ENCODE measurements at places on chromosomes 7 and 10.

DNA sequence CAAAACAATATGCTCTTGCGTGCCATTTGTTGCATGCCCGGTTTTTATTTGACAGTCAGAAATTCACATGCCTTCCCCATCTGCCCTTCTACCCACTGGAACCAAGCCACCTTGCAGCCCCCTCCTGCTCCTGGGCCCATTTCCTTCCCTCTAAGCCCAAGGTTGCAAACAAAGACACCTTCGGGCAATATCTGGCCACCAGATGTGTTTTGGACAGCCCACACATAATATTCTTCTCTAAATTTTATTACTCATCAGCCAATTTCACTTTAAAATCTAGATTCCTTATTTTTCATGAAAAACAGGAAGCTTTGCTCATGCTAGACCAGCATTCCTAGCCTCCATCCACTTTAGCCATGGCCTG, 18.2 kb upstream of the C10orf105 start:
- no peak for DNase-seq

GRCh38 chr7:92839901-92840300, 3.5 kb upstream of the CDK6 start:
- no peak for DNase-seq

- DNase-seq, result no peak
These were observed 33.7 kb upstream of the DAGLB start for GRCh38 chr7:6481445-6481844.

GRCh38 chr7:149202831-149203231, 7.5 kb downstream of the ZNF282 start:
- no peak for DNase-seq

DNA sequence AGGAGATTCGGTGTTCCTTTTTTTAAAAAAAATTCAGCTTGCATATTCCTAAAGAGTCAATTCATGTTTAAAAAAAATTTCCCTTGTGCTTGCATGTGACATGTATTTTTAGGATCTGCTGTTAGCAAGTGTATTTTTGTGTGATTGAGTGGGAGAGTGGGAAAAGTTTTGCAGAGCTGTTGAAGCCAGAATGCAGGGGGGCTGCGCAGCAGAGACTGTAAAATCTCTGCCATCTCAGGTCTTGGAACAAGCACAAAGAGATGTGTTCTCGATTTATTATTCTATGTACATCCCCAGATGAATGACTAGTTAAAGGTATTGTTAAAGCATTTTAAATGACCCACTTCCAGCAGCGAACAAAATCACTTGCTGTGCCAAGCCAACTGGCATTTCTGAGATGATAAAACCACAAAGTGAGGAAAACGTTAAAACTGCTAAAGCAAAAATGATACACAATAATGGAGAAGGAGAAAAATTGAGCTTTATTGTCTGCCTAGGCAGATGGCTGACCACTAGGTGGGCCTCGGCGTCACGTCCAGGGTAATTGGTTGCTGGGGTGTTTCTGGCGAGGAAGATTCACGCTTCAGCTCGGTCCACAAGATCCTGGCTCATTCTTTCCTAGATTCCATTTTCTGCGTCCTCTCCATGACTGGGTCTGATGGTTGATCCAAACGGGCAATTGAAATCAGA, 67.0 kb upstream of the ATRNL1 start:
- DNase-seq, result peak; percentile 64

DNA sequence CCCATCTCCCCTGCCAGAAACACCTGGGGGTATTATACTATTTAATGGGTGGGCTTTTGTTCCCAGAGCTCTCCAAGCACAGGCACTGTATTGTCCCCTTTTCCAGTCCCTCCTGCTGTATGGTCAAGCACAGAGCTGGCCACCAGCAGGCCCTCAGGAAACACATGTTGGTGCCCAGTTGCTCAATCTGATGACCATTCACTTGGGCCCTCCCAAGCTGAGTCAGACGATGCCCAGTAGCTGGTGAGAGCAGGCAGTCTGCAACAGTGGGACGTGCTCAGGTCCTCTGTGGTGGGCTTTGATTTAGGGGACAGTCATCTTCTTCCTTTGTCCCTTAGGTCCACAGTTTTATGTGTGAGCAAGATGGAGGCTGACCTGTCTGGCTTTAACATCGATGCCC, 11.8 kb downstream of the SFXN2 start:
- DNase-seq, result no peak

- DNase-seq, result no peak
These were observed 616.4 kb upstream of the GHITM start for GRCh38 chr10:83522881-83523386.

DNA sequence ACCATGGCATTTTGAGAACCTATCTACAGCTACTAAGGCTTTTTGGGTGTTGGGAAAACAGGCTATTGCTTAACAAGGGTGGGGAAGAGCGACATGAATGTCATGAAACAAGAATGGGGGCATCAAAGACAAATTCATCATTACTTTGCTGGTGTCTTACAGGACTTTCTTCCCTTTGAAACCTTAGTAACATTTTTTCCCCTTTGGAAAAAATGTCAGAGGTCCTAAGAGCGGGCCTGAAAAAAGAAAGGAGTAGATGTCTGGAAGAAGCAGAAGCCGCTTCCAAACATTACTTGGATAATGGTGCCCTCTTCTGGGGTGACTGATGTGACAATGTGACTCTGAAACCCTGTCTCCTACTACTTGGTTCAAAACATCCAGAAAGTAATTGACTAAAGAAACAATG, 3.8 kb upstream of the DDX50 start:
- DNase-seq, result peak; percentile 68

GRCh38 chr10:132302421-132303310, 5.1 kb downstream of the STK32C start:
- no peak for DNase-seq

DNA sequence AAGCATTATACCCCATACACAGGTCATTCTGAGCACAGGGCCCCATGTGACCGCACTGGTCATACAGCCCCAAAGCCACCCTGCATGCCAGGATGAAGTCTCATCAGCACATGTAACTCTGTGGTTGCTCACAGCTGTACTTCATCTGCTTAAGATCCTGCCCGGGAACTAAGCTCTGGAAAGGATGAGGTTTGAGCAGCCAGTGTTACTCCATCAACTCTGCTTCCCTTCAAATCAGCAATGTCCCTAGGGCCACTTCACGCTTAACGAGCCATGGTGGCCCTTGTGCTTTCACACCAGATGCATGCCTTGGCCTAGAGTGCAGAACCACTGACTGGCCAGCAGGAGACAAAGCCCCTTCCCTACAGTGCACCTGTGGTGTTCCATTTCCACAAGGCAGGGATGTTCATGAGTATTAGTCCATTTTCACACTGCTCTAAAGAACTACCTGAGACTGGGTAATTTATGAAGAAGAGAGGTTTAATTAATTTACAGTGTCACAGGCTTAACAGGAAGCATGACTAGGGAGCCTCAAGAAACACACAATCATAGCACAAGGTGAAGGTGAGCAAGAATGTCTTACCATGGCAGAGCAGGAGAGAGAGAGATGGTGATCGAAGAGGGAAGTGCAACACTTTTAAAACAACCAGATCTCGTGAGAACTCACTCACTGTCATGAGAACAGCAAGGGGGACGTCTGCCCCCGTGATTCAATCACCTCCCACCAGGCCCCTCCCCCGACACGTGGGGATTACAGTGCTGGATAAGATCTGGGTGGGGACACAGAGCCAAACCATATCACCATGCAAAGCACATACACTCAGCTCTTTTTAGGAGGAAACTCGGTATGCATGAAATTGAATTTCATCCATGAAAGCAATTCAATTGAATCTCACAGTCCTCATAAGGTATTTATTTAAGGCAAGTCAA, 149.0 kb upstream of the CDCA7L start:
- DNase-seq, result no peak

GRCh38 chr7:125559921-125560320, 630.3 kb upstream of the POT1 start:
- no peak for DNase-seq

GRCh38 chr7:114279901-114280300, 134.7 kb upstream of the FOXP2 start:
- DNase-seq, result no peak

DNA sequence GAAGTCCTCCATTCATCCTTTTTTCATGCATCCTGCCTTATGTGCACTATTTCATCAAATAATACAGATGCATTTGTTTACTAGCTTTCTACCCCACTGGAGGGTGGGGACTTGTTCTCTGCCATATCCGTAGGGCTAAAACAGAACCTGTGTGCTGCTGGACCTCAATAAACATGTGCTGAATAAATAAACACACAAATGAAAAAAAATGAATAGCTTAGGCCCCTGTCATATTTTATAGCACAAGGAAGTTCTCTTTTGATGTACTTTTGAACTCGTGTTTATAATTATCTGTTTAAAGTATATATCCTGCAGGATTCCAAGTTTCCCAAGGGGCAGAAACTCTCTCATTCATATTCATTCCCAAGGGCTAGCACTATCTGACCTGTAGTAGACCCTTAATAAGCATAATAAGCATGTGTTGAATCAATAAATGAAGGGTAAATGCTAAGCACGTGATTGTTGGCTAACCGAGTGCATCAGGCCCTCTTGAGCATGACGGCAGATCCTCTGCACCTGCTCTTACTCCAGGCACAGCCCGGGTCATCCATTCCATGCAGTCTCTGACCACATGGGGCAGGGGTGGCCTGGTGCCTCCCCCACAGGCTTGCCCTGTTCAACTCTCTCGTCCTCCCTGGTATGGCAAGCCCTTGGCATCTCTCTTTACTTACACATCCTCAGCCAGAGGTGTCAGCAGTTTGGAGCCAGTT, 474.1 kb upstream of the ZMIZ1 start:
- no peak for DNase-seq

DNA sequence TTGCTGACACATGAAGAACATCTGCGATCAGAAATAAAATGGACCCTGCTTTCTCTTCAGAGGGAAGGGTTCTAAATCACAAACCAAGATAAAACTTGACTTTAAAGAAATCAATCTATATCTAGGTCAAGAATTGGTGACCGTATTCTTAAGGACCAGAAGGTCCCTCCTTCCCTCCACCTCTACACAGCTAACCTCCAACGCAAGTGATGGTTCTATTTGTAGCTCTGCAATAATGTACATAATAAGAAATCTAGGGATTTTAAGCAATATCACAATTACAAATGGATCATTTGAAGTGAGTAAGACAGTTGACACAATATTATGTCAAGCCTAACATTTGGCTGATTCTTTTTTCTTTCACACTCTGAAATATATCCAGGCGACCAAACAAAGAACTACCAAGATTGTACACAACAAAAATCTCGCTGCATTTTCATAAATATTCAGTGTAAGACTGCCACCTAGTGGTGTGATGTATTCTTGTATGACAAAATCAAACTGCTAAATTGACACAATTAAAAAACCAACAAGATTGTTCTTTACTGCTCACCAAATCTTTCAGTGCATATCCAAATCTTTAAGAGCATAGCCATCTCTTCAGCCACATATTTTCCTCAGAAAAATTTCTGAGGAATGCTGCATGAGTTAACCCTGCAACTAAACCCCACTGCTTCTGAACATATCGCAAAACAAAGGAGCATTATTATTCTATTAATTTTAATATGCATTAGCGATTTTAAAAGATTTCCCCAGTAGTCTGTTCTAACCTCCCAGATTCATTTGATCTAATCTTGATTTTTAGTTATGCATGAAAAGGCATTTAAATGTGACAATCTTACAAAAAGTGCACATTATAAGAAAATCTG, 44.5 kb downstream of the ICA1 start:
- peak; percentile 70 for DNase-seq

DNA sequence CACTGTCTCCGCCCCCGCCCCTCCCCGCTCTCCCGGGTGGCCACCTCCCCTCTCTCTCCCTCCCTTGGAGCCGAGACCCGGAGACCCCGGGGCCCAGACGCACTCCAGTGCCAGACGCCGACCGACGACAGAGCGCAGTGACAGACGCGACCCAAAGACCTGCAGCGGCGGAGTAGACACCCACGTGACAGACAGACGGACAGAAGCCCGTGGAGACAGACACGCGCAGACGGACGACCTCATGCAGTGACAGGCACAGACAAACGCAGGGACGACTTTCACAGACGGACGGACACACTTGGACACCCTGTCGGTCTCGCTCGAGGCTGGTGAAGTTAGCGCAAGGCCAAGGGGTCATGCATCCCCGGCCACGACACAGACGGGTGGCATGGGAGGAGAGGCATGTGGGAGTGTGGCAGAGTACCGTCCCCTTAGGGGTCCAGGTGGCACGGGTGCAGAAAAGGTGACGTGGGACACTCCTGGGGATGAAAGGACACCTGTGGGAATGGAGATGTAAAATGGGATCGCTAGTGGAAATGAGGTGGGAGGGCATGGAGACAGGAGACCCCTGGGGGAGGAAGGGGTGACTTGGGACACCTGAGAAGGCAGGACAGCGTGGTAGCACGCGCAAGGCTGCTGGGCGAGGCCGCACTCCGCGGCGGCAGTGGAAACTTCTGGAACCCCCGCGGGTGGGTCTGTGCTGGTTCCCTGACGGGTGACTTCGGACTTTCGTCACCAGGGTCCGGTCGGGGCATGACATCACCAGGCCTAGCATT, 456 bp upstream of the ACHE start:
- DNase-seq, result peak; percentile 39

- no peak for DNase-seq
These were observed 499.1 kb upstream of the NRP1 start for GRCh38 chr10:33833566-33833965.

DNA sequence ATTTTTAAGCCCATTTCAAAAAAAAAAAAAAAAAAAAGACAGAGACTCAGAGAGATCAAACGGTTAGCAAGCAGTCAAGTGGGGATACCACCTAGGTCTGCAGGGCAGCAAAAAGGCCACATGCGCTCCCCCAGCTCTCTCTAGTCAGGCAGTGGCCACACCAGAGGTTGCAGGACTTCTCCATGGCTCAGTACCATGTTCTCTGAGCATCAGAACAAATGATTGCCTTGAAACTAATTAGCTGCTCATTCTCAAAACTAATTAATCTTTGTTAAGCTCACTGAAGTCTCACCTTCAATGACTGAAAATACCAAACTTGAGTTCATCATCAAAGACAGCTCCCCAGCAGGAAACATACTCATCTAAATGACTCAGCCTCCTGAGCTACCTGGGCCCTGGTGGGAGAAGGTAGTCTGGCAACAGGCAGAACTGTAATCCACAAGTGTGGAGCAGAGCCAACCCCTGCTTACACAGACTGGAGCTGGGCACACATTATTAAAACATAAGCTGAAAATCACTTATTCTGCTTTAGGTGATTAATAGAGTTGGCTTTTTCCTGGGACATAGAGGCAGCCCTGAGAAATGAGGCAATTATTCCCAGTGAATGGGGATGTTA, 319.6 kb downstream of the GRID1 start:
- no peak for DNase-seq

DNA sequence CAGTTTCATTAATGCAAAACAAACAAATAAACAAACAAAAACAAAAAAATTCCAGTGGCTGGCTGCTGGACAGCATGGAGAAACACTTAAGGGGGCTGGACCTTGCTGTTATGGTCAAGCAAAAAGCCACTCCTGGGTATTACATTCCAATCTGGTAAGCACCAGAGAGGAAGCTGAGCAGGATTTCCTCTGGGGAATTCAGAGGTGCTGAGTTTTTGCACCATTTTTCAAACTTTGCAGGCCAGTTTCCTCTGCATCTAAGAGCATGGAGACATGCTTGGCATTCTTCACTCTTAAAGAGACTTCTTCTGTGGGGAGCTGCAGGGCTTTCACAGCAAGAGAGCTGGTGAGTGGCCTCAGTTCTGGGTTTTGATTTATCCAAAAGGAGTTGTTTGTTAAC, 84.5 kb downstream of the FZD1 start:
- no peak for DNase-seq

GRCh38 chr7:128833148-128833945, 3.1 kb downstream of the FLNC start:
- DNase-seq, result peak; percentile 30

- DNase-seq, result no peak
These were observed 2.5 kb downstream of the ZNF273 start for GRCh38 chr7:64905547-64905946.

Measured in NCI-H2227 treated with DMSO at 0.1 percent for 48 hours (cell line).